ENCODE measurements at places on chromosomes 12 and 14. TPM values are rescaled to one million over a fixed set of nuclear protein-coding genes. Genes with fewer than 3 reads are reported as not detected.
A peak's percentile ranks its signal among the peaks of the same experiment; 100 is the strongest.

The IGF1 gene
- 0.88 TPM for total RNA-seq

DNA sequence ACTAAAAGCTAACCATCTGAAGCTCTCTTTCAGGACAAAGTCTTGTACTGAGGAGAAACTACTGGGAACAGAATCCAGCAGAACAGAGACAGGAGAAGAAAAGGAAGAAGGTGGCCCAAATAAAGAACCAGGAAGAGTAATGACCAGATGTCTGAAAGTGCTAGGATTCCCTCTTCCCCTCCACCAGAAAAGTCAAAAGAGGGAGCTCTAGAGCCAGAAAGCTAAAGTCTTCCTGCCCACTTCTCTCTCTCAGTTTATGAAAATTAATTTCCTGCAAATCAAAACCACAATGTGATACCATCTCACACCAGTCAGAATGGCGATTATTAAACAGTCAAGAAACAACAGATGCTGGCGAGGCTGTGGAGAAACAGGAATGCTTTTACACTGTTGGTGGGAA lies 47.2 kb downstream of the SPPL3 start:
- DNase-seq = no peak

DNA sequence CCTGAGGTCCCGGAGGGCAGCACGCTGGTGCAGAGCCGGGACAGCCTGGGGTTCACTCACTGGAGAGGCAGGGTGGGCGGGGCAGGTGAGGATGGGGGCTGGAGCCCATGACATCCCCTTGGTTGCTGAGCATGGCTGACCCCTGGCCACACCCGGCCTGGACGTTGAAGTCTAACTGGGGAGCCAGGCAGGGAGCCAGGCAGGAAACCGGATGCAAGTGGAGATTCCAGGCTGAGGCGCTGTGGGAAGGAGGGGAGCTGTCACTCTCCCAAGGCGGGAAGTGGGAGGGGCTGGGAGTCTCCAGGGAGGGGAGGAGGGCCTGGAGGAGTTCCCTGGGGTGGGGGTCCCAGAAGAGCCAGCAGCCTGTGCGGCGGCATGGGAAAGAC lies 7.7 kb upstream of the INF2 start:
- peak; percentile 99 for DNase-seq

DNA sequence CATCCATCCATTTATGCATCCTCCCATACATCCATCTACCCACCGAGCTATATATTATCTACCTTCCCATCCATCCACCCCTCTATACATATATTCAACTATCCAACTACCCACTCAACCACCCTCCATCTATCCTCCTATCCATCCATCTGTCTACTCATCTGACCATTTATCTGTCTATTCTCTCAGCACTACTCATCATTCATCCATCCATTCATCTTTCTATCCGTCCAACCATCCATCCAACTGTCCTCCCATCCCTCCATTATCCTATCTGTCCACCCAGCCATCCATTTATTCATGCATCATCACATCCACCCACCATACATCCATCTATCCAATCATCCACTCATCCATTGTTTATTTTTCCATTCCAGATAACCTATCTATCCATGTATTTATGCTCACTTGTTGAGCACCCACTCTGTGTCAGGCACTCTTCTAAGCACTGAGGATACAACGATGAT lies 11.5 kb downstream of the ASB2 start:
- DNase-seq = no peak

DNA sequence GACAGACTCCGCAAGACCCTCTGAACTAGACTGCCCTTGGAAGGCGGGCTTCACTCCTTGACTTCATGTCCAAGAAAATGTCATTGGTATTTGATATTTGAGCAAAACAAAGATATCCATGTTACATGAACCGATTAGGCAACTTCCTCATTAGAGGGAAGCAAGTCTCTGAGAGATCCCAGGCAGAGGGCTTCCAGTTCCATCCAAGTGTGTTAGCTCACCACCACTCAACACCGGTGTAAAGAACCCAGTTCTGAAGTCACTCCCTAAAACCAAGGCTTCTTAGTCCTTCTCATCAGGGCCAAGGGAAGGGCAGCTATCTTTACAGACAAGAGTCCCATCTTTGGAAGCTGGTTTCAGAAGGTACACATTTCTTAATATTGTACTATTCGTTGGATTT lies 87.2 kb upstream of the CDKN3 start:
- no peak for DNase-seq

GRCh38 chr12:42969355-42969754 lies 379.8 kb upstream of the PRICKLE1 start:
- DNase-seq = no peak

Data from osteoblast (primary cell).